CD4-positive, alpha-beta T cell (primary cell): ENCODE measurements at places on chromosomes 3 and 15. TPM values are rescaled to one million over a fixed set of nuclear protein-coding genes. Genes with fewer than 3 reads are reported as not detected.
A peak's percentile ranks its signal among the peaks of the same experiment; 100 is the strongest.

GRCh38 chr3:54069961-54070360, 52.4 kb upstream of the CACNA2D3 start:
- DNase-seq, result no peak

DNA sequence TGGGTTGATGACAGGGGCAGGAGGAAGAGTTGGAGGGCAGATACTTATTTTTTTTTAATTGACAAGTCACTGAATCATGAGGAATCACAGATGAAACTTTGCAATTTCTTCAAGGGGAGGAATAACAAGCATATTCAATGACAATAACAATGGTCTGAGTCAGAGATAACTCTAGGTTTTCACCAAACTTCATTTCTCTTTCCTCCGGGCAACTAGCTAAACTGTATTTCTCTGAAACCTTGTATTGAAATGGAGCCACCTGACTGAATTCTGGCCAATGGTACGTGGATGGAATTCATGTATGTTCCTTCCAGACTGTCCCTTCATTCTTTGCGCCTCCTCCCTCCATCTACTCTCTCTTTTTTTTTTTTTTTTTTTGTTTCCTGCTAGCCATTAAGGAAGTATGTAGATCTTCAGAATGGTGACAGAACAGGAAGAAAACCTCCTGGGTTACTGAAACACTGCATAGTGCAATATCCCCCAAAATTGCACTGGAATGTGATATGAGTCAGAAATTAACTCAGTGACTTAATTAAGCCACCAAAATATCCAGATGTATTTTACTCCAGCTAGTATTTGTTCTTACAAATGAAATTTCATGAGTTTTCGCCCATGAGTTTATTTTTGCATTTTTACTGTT, 495.4 kb downstream of the OTOL1 start:
- no peak for DNase-seq

The CLDN1 gene
- total RNA-seq, result 0.95 TPM

DNA sequence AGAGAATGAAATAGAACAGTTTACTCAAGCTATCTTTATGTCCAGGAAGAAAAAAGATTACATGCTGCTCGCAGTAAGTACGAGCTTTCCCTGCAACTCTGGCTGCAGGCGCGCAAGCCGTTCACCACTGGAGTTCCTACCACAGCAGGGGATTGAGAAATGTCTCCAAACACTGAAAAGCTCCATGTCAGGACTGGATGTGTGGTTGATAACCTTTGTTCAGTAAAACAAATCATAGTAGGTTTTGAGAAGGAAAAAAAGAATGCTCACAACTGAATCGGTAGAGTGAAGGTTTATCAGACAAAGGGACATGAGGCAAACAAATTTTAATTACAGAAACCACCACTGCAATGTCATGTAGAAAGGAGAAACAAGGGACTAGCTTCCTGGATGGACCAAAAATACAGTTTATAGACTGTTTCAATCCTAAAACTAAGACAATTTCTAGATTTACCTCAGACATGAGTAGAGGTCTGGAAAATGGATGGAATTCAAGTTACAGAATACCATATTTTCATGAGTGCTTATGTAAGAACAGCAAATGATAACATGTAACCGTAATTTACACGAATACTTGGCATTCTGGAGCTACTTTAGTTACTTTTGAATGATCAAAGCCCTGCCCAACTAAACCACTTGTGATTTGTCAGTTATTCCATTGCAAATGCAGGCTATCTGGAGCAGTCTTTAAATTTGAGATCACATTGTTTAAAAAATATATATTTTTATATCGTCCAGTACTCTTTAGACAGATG, 471.1 kb downstream of the SHQ1 start:
- no peak for DNase-seq

DNA sequence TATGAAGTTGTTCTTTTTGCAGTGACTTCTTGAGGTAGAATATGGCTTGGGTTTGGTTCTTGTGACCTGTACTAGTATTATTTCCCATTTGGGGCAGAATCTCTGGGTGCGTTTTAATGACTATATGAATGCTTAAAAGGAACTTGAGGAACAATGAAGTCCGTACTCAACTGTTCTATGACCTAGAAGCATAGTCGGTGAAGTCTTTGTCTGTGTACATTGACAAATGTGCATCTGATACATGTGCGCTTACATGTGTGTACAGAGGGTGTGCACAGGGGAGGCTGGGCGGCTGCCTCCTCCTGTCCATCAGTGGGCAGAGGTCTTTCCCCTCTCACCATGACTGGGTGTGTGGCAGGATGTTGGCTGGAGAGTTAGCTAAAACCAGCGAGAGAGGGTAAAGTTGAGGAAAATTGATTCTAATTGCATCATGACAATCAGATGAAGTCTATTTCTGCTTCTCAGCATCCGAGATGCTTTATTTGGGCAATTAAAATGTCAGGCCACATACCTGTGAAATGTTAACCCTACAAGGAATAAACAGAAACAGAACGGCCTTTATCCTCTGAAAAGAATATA, 1.0 kb upstream of the NR2F2 start:
- DNase-seq, result no peak

- no peak for DNase-seq
Observed at GRCh38 chr3:108897883-108898282, 55.8 kb downstream of the GUCA1C start.

The GOLGA6L7 gene
- total RNA-seq, result not detected

DNA sequence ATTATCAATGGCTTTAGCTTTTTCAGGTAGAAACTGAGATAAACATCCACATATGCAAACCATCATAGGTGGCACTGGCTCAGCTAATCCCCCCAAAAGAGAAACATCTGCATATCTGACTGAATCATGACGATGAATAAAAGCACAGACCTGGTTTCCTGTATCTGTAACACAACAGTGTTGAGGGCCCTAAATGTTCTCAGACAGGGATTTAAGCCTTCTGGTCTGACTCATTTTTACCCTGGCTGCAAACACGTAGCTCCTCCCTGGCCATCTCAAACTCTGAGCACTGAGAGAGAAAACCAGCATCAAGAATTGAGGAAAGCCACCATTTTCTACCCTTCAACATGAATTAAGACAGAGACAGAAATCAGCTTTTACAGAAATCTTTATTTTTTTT, 35.2 kb downstream of the GLB1 start:
- DNase-seq, result peak; percentile 36

The SLC25A38 gene
- 43.2 TPM for total RNA-seq

DNA sequence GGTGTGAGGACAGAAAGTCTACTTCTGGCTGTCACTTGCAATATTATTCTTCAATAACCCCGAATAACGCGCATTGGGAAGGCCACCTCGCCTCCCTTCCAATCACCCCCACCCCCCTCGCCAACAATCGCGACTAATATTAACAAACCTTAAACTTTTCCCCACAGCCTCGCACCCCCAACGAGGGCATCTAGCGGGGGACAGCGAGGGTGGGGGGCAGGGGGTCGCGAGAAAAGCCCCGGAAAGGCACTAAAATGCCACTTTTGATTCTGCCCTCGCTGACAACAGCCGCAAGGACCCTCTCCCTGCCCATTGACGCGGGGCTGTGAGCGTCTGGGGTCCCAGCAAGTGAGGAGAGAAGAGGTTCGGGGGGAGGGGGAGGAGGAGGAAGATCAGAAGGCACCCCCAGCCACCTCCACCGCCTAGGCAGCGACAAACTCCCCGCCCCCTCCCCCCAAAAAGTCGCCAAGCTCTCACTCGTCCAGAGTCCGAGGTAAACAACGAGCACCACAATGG, 868 bp downstream of the SATB1 start:
- DNase-seq, result no peak

GRCh38 chr3:160437083-160437455, 12.5 kb downstream of the TRIM59 start:
- no peak for DNase-seq

The NTRK3 gene
- not detected for total RNA-seq

DNA sequence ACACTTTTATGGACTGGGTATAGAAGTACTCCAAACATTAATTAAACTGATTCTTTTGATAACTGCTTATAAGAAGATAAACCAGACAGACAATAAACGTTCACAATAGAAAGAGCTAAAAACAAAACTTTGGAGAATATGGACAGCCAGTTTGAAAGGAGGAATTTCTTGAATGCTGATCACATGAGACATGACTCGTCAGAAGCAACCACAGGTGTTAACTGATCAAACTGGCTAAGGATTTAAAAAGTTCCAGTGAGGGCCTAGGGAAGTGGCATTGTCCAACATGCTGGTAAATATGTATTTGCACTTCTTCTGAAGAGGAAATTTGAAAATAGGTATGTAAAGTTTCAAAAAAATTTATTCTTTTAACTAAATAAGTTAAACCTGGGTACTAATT, 29.4 kb upstream of the AP3B2 start:
- no peak for DNase-seq

GRCh38 chr3:128278761-128279600, 125.7 kb downstream of the EEFSEC start:
- no peak for DNase-seq

The BCHE gene
- not detected for total RNA-seq

- peak; percentile 27 for DNase-seq
Observed at GRCh38 chr15:43903864-43904290, 77.1 kb downstream of the WDR76 start.

DNA sequence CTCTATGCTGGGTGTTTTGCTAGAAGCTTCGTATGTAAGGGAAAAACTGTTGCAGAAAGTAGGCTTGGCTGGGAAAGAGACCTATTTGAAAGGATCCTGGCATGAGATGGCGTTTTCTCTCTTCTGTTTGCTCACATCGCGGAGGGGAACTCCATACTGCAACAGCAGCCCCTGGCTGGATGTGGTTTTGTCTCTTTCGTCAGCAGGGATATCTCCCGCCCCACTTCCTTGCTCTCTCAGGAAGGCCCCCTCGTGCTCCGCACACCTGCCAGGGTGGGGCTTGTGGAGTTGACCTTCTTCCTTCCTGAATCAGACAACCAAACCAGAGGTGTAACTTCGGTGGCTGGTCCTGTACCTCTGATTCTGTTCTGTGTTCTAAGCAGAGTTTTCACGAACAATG, 26.4 kb upstream of the MYZAP start:
- DNase-seq, result peak; percentile 29
